Heart right ventricle (tissue), 16 donors: ENCODE measurements at places on chromosomes 4 and X. TPM values are rescaled to one million over a fixed set of nuclear protein-coding genes. Genes with fewer than 3 reads are reported as not detected.

The TMEM150C gene
- total RNA-seq: 8.5 TPM

The NPY1R gene
- total RNA-seq: 0.59 TPM

- DNase-seq: no peak
These were observed 4.8 kb upstream of the GAR1 start for GRCh38 chr4:109810552-109811387.

DNA sequence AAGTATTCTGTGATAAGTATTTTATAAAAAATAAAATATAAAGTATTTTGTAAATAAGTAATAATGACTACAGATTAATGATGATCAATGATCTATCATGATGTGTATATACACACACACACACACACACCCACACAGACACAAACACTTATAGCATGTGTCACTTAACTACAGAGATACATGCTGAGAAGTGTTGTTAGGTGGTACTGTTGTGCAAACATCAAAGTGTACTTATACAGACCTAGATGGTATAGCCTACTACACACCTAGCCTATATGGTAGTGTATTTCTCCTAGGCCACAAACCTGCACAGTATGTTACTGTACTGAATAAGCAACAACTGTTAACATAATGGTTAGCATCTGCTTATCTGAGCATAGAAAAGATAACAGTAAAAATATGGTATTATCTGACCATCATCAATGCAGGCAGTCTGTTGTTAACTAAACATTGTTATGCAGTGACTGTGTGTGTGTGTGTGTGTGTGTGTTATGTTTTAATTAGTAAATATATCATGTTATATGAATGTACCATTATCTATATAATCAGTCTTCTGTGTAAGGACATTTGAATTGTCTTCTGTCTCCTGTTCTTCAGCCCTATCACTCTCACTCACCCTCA, 138.2 kb downstream of the CAMK2D start:
- no peak for DNase-seq

DNA sequence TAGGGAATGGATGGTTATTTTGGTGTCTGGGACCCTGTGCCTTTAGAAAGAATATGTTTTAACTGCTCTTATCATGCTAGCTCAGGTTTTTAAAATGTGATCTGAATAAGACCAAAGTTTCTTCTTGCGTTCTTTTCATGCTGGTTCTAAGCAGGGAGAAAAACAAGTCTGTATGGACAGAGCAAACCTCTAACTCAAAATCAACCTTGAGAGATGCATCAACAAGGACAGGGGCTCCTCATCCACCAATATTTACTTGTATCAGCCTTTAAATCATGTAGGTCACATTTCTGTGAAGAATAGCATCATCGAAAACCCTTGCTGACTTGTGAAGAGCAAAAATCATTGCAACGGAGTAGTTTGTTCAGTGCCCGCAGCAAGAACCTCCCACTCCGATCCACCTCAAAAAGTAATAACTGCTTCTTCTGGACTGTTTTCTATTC, 1.2 kb downstream of the ATP10D start:
- no peak for DNase-seq

GRCh38 chr4:120865985-120866384, 56.5 kb downstream of the PRDM5 start:
- no peak for DNase-seq

- DNase-seq: no peak
These were observed 136.2 kb upstream of the RPS6KA3 start for GRCh38 chrX:20402956-20403355.

The APLN gene
- total RNA-seq: 12.8 TPM

- no peak for DNase-seq
These were observed 288.2 kb upstream of the UGT8 start for GRCh38 chr4:114310296-114310925.

- DNase-seq: no peak
These were observed 147.6 kb downstream of the PTTG2 start for GRCh38 chr4:38107818-38108217.

The CENPVL1 gene
- not detected for total RNA-seq

The ETDB gene
- not detected for total RNA-seq

The CPE gene
- total RNA-seq: 25.9 TPM

The FMR1NB gene
- not detected for total RNA-seq

The ZNF630 gene
- 2.5 TPM for total RNA-seq

The PARM1 gene
- 117 TPM for total RNA-seq
